ENCODE measurements at places on chromosomes 12 and 14.
A peak's percentile ranks its signal among the peaks of the same experiment; 100 is the strongest.

DNA sequence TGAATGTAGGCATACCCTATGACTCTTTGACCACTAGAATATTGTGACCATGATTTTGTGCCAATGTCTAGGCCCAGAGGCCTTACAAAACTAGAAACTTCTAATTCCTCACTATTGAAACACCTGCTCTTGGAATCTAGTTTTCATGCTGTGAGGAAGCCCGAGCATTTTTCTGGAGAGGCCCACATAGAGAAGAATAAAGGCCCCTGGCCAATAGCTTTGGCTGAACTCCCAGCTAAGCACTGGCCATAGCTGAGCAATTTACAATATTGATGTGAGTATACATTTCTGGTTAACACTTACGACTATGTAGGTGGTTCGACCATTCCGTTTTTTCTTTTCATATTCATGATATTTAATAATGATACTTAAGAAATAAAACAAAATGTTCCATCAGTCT lies 190.3 kb downstream of the KCNH5 start:
- DNase-seq: no peak

DNA sequence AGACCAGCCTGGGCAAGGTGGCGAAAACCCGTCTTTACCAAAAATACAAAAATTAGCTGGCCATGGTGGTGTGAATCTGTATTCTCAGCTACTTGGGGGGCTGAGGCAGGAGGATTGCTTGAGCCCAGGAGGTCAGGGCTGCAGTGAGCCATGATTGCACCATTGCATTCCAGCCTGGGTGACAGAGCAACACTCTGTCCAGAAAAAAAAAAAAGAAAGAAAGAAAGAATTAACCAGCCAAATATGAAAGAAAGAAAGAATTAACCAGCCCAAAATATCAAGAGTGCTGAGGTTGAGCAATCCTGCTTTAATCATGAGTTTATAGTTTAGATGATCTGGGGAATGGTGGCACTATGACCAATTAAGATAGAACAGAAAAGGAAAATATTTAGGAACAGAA lies 3.5 kb upstream of the ACTN1 start:
- no peak for DNase-seq

GRCh38 chr12:128259556-128260070 lies 7.4 kb upstream of the TMEM132C start:
- DNase-seq: peak; percentile 52

DNA sequence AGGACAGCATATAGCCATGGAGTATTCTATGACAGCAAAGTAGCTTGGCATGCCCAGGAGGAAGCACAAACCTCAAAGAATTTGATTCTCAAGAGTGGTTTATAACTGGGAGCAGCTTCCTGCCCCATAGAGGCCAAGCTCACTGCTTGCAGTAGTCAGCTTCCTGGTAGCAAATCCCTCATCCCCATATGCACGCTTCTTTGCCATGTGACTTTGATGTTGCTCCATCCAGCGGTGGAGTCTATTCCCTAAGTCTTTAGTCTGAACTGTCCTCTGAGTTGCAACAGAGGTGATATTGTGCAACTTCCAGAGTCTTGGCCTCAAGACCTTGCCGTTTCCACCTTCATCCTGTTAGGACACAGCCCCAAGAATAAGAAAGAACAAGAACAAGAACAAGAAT lies 996.8 kb upstream of the TMEM132C start:
- DNase-seq: no peak

DNA sequence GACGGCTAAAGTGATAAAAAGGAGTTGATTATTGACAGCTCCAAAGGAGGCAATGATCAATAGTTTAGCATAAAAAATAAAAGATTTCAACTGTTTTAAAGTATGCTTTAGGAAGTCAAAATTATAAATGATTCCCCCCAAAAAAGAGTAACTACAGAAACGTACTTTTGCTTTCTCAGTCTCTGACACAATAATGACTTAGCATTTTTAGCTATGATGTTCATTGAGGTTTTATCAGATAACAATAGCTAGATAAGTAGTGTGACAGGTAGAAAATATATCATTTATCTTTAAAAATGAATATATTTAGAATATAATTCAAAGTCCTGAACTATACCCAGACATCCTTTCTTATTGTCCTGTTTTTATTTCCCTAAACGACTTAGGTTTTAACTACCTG lies 352.9 kb downstream of the SOX5 start:
- no peak for DNase-seq

DNA sequence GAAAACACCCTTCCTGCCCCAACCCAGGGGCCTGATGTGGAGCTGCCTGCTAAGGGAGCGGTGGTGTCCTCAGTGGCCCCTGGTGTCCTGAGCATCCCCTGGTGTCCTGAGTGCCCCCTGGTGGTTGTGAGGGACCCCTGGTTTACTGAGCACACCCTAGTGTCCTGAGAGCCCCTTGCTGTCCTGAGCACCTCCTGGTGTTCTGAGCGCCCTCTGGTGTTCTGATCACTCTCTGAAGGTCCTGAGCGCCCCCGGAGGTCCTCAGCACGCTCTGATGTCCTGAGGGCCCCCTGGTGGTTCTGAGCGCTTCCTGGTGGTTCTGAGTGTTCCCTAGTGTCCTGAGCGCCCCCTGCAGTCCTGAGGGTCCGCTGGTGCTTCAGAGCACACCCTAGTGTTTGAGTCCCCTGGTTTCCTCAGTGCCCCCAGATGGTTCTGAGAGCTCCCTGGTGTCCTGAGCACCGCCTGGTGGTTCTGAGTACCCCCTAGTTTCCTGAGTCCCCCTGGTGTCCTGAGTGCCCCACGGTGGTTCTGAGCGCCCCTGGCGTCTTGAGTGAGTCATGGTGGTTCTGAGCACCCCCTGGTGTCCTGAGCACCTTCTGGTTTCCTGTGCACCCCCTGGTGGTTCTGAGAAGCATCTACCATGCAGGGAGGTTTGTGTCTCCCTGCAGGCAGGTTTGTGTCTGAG lies 1004.2 kb downstream of the TMEM121 start:
- DNase-seq: no peak

GRCh38 chr12:114123108-114123507 lies 157.0 kb upstream of the RBM19 start:
- DNase-seq: no peak

GRCh38 chr14:90276646-90277367 lies 20.5 kb downstream of the PSMC1 start:
- DNase-seq: no peak

DNA sequence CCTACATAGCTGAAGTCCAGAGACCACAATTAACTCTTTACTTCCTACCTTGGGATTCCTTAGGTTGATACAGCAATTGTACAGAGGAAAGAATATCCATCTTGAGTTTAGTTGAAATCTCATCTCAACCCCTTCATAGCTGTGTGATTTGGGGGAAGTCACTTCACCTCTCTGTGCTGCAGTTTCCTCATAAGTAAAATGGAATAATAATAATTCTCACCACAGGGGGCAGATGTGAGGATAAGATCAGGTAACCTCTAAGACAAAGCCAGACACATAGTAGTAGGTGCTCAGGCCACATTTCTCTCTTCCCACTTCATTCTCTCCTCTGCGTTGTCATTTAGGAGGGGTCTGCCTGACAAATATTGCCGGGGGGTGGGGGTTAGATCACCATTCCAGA lies 6.7 kb downstream of the FOXN4 start:
- DNase-seq: no peak

GRCh38 chr12:56013482-56013881 lies 7.4 kb upstream of the IKZF4 start:
- no peak for DNase-seq

GRCh38 chr12:4579305-4580102 lies 17.5 kb downstream of the DYRK4 start:
- DNase-seq: peak; percentile 54

GRCh38 chr12:93366422-93366821 lies 11.3 kb upstream of the NUDT4 start:
- DNase-seq: no peak

DNA sequence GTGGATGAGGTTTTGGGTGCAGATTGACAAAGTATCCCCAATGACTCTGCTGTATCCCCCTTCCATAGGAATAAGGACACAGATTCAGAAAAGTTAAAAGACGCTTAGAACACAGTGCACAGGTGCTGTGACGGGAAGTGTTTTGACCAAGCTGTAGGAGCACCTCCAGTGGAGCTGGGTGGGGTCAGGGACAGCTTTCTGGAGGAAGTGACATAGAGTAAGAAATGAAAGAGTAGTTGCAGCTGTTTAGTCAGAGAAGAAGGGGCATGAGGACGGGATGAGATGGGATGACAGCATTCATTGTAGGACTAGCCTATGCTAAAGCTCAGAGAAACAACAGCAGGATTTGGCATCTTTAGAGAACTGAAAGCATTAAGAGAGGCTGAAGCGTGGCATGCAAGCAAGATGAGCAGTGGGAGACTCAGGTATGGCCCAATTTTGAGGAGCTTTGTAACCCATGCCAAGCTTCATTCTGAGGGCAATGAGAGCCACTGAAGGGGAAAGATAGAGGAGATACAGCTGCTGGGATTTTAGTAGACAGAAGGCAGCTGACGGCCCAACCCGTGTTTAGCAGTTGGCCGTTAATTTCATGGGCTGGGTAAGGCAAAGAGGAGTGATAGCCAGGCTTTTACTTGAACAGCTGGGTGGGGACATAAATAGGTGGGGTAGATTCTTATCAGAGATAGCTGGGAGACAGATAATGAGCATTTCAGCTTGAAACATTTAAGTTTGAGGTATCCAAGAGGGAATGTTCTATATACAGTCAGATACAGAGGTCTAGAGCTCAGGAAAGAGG lies 131.8 kb upstream of the KRAS start:
- no peak for DNase-seq

DNA sequence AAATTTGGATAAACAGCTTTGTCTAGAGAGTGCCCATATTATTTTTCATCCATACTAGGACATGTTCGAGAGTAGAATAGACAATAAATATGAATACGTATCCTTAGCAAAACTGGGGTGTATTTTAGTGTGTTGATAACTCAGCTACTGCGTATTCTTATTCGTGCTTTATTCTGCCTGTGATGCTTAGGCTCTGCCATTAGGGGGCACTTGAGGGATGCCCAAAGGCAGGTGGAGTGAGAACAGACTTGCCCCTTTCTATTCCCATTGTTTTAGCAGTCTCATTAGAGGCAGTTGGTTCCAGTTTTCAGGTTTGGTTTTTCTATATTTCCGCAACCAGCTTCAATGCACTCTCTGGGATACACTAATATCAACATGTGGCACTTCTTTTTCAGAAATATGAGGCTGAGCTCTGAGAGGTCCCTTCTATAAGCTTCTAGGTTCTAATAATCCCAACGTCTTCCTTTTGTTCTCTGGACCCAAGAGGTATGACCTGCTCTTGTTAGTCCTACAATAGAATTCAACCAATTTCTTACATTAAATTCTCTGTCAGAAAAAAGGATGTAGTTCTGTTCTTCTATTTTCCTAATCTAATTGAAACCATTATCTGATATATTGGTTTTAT lies 985.7 kb upstream of the FBXO33 start:
- DNase-seq: peak; percentile 13

GRCh38 chr12:1880876-1881275 lies 37.6 kb downstream of the CACNA2D4 start:
- peak; percentile 2 for DNase-seq

GRCh38 chr12:117494833-117495655 lies 133.6 kb upstream of the NOS1 start:
- no peak for DNase-seq

DNA sequence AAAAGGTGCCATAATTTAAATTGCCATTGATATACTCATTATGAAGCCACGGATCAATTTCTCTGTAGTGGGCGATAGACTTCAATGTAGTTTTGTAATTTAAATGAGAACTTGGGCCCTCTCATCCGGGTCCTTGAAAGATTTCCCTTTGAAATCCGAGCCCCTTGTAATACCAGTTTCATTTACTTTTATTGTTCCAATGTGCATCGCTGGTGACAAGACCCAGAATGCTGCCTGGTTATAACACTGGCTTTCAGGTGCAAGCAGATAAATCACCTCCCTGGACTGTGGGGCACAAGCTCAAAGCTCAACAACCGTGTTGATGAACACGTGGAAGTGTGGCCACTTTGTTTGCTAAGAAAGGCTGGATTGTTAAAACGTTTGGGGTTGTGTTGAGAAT lies 68.9 kb upstream of the FZD10 start:
- no peak for DNase-seq

GRCh38 chr12:75628916-75629315 lies 117.5 kb upstream of the KRR1 start:
- DNase-seq: no peak

- no peak for DNase-seq
Measured at GRCh38 chr14:94474581-94475031, 1.4 kb downstream of the SERPINA9 start.

DNA sequence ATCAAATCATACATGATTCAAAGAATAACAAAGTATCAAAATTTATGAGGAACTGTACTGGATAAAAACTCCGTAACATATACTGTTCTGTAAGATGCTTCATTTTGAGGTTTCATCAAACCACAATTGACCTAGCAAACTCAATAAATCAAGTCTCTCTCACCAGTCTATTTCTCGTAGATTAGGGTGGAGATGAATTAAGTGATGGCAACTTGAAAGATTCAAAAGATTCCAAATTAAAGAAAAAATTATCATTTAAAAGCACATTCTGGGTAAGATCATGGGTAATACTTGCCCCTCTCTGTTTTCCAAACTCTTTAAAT lies 74.4 kb downstream of the PAPLN start:
- no peak for DNase-seq

- DNase-seq: no peak
Measured at GRCh38 chr12:56894698-56895368, 39.4 kb downstream of the SDR9C7 start.

DNA sequence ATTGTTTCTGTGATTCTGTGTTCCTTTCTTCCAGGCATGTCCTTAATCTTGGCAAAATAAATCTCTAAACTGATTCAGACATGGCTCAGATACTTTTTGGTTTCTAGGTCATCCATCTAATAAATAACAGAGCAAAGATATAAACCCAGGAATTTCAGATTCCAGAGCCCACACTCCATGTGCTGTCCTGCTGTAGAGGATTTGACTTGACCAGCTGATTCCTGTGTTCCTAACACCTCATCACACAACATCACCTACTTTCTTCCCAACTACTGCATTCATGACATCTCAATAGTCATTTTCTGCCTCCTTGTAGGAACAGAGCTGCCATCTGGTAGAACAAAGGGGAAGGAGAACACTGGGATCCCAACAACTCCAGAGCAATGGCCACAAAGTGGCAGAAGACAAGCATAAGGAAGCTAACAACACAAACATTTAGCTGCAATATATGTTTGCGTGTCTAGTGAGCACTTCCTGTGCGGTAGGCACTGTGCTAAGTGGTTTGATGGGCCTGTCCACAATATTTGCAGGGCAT lies 91.9 kb upstream of the OVCH1 start:
- no peak for DNase-seq

DNA sequence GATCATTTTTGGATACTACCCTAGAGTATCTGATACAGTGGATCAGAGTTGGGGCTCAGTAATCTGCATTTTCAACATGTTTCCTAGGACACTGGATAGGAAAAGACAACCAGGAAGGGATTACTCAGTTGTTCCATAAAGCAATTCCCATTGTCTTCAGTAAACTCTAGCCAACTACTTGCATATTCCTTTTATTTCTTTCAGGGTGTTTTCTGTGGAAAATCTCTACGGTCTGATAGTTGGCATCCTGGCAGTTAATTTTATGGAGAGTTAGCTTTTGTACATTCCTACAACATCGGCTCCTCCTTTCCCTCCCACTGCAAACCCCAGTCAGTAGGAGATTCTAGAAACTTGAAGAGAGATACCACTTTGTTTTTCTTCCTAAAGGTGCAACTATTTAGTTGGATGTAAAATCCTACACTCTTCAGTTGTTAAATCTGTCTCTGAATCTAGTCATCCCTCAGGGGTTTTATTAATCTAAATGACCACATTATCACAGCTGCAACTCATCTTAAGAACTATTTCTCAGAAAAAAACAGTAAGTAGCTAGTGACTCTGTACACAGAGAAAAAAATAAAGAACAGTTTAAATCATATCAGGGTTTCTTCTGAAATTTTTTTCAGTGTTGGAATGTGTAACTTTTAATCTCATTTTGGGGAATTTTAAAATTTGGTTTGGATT lies 103.9 kb downstream of the PDE3A start:
- DNase-seq: no peak
